ENCODE measurements at places on chromosomes 12 and 14.
A peak's percentile ranks its signal among the peaks of the same experiment; 100 is the strongest.

- DNase-seq: no peak
These were observed 71.7 kb downstream of the KCNC2 start for GRCh38 chr12:75137896-75138295.

GRCh38 chr12:40145896-40146295 lies 40.0 kb upstream of the SLC2A13 start:
- DNase-seq: no peak

DNA sequence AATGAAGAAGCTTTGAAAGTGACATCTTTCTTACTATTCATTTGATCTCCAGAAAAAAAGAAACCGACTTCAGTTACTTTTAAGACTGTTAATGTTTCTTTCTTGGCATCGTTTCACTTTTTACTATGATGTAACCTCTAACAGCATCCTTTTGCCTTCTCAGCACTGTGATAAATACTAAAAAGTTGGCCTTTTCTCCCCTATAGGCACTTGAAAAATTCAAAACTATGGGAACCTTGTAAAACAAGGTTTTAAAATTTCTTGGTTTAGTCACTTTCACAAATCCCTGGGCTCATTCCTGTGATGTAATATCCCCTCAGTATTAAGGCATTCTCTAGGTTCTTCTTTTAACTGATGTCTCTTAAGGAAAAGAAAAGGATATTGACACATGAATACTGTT lies 281.8 kb downstream of the EGLN3 start:
- DNase-seq: peak; percentile 61

DNA sequence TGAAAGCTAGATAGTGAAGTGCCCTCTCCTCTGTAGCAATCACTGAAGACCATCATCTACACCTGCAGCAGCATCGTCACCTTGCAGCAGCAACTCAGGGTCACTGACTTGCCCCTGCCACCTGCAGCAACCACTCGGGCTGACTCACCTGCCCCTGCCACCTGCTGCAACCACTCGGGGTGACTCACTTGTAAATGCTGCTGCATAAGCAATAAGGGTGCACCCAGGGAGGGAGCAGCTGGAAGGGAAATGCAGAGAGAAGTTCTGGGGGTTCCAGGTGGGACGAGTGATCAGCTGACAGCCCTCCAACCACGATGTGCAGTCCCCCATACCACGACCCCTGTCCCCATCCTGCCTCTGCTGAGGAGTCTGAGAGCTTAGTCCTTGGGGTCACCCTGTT lies 357.1 kb upstream of the SFSWAP start:
- no peak for DNase-seq

DNA sequence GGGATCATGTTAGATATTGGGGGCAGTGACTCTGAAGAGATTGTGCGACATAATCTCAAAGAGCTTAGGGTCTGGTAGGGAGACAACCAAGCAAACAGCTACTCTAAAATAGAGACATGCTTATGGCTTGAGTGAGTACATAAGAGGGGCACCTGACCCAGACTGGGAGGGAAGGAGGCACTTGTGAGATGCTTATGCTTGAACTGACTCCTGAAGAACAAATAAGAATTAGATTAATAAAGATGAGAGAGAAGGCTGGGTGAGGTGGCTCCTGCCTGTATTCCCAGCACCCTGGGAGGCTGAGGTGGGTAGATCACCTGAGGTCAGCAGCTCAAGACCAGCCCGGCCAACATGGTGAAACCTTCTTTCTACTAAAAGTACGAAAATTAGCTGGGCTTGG lies 19.1 kb downstream of the TMTC2 start:
- DNase-seq: no peak

- peak; percentile 39 for DNase-seq
These were observed 345.0 kb downstream of the SLC16A7 start for GRCh38 chr12:59940631-59941342.

- DNase-seq: no peak
These were observed 56.7 kb downstream of the RGS6 start for GRCh38 chr14:71988939-71989338.

GRCh38 chr12:49364989-49365388 lies 2.3 kb upstream of the SPATS2 start:
- DNase-seq: peak; percentile 71

GRCh38 chr14:47278233-47278842 lies 397.1 kb downstream of the MDGA2 start:
- peak; percentile 61 for DNase-seq

DNA sequence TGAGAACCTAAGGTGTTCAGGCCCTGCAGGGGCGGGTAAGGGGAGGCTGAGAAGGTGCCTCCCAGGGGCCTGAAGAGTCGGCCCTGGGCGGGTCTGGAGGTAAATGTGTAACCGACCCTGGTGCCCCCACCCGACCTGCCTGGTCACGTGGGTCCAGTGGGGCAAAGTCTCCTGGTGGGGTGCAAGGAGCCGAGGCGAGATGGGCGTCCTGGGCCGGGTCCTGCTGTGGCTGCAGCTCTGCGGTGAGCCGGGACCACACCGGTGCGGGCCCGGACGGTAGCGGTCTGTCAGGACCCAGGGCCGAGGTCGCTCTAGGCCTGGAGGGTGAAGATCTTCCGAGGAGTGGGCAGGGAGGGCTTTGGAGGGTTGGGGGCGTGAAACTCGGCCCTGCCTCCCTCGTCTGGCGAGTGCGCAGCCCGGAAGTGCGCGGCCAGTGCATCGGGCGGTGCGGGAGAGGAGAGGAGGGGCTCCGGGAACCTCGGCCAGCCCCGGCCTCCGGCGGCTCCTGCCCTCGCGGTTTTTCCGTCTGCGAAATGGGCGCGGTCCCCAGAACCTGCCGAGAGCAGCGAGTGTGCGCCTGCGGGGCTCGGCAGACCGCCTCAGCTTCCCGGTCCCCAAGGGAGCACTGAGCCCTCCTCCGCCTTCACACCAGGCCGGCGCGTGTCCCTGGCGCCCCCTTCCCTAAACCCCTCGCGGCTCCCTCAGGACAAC lies at the start of gene AMN:
Gene AMN (plus strand): TSS at position 174 of the 711 bp plus-strand sequence. CDS start 26 bp downstream, at position 200.
- no peak for DNase-seq

GRCh38 chr12:47846294-47846996 lies 26.7 kb upstream of the HDAC7 start:
- DNase-seq: no peak

GRCh38 chr14:104925855-104926609 lies 1.4 kb downstream of the PLD4 start:
- DNase-seq: no peak

DNA sequence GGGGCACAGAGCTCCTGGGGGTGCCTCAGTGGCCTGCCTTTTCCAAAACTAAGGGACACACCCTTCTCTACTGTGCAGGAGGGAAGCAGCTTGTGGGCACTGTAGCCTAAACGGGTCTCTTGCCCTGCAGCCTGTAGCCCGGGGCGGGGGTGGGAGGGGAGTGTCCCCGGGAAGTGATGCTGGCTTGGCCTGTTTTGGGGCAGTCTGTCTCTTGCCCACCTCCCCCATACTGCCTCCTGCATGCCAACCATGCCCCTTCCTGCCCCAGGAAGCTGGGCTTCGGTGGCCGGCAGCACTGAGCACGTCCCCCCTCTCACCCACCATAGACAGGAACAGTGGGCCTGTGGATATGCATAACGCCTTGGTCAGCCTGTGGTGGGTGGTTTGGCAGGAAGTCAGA lies 43.4 kb downstream of the PRIMA1 start:
- DNase-seq: no peak

- DNase-seq: no peak
These were observed 46.4 kb downstream of the RESF1 start for GRCh38 chr12:32005496-32006125.

- no peak for DNase-seq
These were observed 4.9 kb upstream of the AP1G2 start for GRCh38 chr14:23572524-23572828.

DNA sequence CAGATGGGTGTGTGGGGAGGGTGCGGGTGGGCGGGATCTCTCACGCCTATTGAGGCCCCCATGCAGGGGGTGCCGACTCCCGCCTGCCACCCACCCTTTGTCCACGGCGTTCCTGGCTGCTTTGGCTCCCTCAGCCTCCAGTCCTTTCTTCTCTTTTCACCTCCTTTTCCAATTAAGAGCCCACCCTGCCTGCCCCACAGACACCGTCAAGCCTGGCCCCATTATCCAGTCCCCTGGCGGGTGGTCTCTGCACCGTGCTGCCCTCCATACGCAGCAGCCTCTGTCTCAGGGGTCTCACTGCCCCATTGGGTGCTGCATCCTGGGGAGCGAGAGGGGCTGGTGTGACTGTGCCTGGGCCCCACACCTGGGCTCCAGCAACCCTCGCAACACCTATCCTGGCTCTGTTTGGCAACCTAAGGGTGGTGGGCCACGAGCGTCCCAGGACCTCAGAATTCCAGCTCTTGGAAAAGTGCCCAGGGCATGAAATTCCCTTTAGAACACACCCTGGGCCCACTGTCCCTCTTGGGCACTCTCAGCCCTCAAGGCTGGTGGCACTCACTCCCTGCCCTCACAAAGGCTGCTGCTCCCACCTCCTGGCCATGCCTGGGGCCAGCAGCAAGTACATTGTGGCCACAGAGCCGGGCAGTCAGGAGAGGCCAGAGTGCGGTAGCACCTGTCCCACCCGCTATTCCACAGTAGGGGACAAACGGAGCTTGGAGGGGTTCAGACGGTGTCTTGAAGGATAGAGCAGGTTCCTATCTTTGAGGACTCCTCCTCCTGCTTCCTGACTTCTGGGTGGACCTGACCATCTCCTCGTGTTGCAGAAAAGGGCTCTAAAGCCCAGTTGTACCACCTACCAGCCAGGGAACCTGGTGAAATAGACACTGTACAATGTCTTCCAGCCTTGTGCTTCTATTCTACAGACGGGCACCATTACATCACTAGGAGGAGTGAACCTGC lies 114.1 kb downstream of the KIF26A start:
- DNase-seq: no peak

DNA sequence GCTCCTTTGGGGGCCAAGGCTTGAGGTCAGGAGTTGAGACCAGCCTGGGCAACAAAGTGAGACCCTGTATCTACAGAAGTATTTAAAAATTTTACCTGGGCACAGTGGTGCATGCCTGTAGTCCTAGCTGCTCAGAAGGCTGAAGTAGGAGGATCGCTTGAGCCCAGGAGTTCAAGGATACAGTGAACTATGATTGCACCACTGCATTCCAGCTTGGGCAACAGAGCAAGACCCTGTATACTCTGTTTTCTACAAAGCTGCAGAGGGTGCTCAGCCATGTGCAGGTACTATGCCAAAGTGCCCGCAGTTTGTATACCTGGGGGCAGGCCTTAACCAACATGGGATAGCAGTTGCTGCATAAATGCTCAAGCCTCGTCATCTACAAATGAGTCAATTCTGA lies 26.8 kb upstream of the CDKL1 start:
- DNase-seq: no peak

DNA sequence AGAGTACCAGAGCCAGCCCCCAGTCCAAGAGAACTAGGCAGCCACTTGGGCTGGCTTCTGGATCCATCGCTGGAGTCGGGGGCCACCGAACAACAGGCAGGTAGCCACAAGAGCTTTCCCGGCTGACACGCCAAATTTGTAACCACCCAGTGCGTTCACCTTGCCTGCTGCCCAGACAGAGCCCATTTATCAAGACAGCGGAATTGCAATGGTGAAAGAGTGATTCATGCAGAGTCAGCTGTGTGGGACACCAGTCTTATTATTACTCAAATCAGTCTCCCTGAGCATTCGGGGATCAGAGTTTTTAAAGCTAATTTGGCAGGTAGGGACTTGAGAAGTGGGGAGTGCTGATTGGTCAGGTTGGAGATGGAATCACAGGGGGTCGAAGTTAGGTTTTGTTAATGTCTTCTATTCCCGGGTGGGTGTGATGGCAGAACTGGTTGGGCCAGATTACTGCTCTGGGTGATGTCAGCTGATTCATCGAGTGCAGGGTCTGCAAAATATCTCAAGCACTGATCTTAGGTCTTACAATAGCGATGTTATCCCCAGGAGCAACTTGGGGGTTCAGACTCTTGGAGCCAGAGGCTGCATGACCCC lies 64.3 kb downstream of the PDE6H start:
- DNase-seq: no peak

GRCh38 chr12:4278329-4279197 lies 5.0 kb downstream of the CCND2 start:
- peak; percentile 33 for DNase-seq

- DNase-seq: peak; percentile 79
These were observed 741 bp upstream of the CRIP2 start for GRCh38 chr14:105473677-105474482.

GRCh38 chr14:22271838-22272799 lies 316.9 kb downstream of the DAD1 start:
- DNase-seq: no peak

- peak; percentile 6 for DNase-seq
These were observed 497.1 kb downstream of the RPS29 start for GRCh38 chr14:49089107-49089506.

GRCh38 chr14:90287791-90288190 lies 31.4 kb downstream of the PSMC1 start:
- DNase-seq: no peak

GRCh38 chr14:100770605-100771120 lies 44.0 kb downstream of the DLK1 start:
- no peak for DNase-seq

GRCh38 chr12:103586791-103587370 lies at the start of gene STAB2:
Gene STAB2, plus strand, starts transcription at chr12:103587273. Its CDS starts 204 bp downstream, at chr12:103587477.
- no peak for DNase-seq

GRCh38 chr12:53949631-53950436 lies 4.9 kb upstream of the HOXC12 start:
- no peak for DNase-seq

GRCh38 chr12:130568501-130568900 lies 147.6 kb downstream of the RIMBP2 start:
- DNase-seq: no peak

DNA sequence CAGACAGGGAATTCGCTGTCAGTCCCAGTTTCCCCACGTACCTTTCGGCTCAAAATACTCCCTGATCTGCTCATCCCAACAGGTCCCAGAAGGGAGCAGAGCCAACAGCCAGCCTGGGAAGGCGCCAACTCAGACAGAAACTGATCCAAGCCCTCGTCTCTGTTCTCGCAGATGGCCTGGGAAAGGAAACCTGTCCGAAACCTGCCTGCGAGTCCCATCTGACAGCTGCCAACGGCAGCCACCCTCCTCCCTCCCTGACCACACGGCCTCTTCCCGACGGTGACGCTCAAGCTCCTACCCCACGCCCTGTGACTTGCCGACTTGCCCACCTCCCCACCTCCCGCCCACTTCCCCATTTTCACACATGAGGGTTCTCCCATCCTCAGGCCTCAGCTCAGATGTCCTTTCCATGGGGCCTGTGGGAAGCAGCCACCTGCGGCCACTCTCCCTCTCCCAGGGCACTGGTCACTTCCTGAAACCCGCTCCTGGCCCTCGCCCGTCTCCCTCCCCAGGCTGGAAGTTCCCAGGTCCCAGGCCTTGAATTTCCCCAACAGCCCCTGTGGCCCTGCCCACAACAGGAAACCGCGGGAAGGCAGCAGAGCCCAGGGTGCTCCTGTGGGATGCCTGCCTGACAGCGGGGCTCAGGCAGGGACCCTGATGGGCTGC lies 60.9 kb upstream of the FBRSL1 start:
- DNase-seq: no peak

All from fibroblast of upper back skin (primary cell).